ENCODE measurements at places on chromosomes 7 and 10.
A peak's percentile ranks its signal among the peaks of the same experiment; 100 is the strongest.

- peak; percentile 57 for DNase-seq
Observed at GRCh38 chr10:23157691-23158369, 34.3 kb upstream of the PTF1A start.

GRCh38 chr7:77912293-77912692 is 113.7 kb downstream of the PHTF2 start:
- no peak for DNase-seq

DNA sequence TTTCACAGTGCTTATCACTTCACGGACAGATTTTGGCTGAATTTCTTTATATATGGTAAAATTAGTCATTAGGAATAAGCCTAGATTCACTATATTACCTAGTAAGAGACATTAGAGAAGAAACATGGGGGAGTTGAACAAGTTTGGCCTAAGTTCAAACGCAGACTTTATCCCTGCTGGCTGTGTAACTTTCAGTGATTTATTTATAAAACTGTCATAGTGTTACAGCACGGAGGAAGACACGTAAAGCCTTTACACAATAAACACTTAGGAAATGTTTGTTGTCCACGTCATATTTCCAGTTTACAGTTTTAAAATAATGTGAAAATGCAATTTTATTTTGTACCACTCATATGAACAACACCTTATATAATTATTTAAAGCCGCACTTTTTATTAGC is 661.5 kb downstream of the MAGI2 start:
- no peak for DNase-seq

DNA sequence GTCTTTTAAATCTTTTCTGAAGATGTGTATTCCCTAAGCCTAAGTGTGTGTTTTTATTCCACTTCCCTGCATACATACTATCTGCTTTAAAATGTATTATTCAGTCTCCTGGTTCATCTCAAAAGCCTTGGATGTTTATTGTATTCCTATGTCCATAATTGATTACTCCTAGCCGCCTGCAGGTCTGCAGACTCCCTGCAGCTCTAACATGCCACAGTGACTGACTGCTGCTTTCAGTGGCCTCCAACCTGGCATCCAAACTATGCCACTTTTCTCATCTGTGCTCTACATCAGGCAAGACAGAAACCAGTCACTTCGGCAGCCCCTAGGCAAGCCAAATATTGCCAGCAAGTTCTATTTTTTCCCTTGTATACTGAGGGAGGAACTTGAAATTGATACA is 81.7 kb downstream of the ABCA13 start:
- no peak for DNase-seq

GRCh38 chr10:128793726-128794655 is 667.8 kb upstream of the MKI67 start:
- no peak for DNase-seq
